GM03348 (cell line): ENCODE measurements at places on chromosomes 4 and X.

GRCh38 chr4:4726051-4726450, 133.4 kb upstream of the MSX1 start:
- no peak for DNase-seq

GRCh38 chr4:143083756-143084472, 100.8 kb upstream of the USP38 start:
- DNase-seq: no peak

DNA sequence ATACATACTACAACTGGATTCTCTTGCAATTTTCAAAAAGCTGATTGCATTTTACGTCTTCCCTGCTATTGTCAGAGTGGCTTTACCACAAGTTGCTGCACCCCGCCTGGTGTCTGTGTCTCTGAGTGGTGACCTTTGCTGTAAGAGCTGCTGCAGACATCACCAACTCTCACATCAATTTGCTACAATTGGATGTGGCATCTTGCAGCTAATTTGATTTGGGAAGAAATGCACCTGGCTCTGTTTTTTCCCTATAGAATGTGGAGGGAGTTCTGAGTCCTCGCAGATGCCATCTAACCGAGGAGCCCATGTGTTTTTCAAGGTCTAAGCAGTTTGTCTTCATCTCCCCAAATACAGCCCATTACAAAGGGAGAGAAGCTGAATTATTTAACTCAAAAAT, 73.8 kb upstream of the PHOX2B start:
- no peak for DNase-seq

- no peak for DNase-seq
Observed at GRCh38 chr4:151105454-151106032, 6.1 kb downstream of the RPS3A start.

DNA sequence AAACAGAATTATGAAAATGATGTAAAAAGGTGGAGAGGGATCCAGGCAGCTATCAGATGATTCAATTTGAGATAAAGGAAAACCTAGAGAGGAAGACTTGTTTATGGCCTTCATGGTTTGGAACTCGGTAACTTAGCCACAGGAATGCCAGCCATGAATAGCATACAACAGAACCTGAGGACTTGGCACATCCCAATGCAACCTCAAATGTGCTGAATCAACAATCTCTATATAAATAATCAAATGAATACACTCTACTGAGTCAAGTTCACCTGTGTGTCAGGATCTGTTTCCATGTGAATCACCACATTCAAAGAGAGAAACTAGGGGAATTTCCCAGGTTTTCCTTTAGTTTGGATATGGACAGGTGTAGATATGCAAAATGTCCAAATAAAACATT, 86.9 kb downstream of the MBNL3 start:
- no peak for DNase-seq

DNA sequence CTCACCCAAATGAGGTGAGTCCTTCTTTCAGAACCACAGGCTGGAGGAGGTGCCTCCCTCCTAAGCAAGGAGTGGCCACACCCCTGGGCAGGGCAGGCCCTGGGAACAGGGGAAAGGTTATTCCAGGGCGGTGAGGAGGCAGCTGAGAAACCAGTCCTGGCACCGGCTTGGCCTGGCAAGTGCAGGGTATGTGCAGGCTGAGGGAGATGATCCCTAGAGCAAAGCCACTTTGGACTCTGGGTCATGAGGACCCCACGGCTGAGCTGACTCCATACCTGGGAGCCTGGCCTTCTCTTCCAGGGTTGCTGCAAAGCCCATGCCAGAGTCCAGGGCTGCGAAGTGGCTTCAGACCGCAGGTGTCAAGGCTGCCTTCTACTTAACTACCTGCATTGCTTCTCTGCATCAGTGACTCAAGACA, 49.5 kb upstream of the HELT start:
- no peak for DNase-seq

DNA sequence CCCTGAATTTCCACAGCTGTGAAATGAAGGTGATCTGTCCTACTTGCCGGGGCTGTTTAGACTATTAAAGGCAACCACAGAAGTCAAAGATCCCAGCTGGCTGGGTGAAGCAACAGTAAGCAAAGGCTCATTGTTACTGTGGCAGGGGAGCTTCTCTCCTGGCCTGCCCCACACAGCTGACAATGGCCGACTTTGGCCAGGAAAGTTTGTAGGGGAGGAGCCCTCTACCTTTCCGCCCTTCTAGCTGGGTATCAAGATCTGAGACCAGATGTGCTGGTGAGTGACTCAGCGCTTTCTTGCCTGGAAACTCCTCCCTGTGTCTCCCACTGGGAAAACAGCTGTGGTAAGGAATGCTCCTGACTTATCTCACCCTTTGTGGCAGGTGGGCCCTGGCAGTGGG, 21.1 kb downstream of the RASSF6 start:
- DNase-seq: peak; percentile 27

DNA sequence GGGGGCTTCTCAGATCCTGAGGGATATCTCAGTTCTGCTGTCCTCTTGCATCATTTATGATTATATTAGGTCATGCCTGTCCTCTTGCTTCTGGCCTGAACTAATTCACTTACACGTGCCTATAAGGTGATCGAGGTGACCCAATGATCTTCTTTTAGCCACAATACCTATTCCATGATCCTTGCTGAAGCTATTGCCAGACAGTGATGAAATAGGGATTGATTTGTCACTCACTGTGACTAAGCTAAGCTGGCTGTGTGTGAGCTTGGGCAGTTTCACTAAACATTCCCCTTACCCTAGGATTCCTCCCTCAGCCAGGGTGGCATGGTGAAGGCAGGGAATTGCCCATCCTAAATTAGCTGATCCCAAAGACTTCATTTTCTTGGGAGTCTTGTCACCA, 19.0 kb downstream of the HADH start:
- DNase-seq: peak; percentile 54

GRCh38 chr4:7800410-7800809, 139.3 kb downstream of the AFAP1 start:
- DNase-seq: no peak
